ENCODE measurements at places on chromosomes 4 and X.

DNA sequence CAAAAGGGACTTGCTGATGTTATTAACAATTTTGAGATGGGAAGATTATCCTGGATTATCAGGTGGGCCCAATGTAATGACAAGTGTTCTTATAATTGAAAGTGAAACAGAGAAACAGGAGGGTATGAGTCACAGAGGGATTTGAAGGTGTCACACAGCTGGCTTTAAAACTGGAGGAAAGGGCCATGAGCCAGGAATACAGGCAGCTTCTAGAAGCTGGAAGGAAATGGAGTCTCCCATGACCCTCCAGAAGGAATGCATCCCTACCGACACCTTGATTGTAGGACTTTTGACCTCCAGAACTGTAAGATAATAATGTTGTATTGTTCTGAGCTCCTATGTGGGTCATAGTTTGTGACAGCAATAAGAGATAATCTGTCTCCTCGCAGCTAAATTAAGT is 98.0 kb upstream of the STIM2 start:
- no peak for DNase-seq

DNA sequence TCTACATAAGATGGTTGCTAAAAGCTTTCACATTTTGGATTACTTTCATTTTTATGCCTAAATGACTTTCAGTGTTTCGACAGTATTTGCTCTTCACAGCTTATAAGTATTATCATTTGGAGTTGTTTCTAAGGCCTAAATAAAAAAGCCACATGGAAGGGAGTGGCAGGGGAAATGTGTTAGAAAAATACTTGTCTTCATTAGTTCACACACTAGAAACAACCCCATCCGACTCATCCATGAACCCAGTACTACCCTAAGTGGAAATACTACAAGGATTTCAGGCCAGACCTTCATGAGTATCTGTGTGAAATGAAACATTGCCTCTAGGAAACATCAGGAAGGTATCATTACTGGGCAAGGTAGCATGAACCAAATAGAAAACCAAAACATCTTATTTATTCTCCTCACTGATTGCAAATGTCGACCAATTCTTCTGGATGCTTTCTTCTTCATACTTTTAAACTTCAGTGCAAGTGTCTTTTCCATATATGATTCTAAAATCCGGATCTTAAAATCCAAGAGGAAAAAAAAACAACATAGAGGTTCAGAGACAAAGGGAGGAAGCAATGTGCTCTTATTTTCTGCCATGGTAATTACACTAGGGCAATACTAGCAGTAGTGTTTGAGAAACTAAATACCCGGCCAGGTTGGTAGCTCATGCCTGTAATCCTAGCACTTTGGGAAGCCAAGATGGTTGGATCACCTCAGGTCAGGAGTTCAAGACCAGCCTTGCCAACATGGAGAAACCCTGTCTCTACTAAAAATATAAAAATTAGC is 349.4 kb downstream of the ARHGAP24 start:
- DNase-seq: no peak

- DNase-seq: no peak
Observed at GRCh38 chrX:143081231-143081630, 55.5 kb downstream of the SPANXN4 start.

DNA sequence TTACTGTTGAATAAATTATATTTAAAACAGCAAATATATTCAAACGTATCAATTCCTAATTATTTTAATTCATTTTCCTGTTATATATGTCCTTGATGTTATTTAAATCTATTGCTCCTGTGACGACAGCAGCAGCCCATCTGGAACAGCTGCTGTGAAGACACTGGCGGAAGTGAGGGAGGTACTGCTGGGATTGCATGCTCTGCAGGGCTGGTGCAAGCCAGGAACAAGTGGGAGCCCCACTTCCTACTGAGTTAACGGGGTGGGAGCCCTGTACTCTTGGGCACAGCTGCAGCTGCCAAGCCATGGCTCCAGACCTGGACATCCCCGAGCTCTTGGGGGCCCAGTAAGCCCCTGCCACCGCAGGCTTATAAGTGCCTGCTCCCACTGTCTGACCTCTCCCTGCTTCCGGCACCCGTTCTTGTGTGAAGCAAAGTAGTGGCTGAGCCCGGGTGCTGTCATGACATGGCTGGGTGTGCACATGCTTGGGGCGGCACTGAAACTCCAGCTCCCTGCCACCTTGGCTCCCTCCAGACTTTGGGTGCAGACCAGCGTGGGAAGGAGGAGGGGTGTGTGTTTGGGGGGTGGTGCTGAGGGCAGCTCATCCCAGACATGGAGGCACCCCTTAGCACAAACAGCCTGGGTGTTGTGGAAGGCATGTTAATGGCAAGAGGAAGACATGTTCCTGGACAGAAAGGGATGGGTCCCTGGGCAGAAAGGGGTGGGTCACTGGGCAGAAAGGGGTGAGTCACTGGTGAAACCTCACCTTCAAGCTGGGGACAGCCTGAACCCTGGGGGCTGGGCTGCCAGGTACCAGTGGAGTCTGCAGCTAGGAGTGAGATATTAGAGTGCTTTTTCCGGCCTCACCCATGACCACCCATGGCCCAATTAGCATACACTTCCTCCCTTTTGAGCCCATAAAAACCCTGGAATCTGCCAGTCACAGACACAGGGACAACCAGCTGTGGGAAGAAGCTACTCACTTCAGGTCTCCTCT is 1981.3 kb upstream of the IGFBP7 start:
- peak; percentile 19 for DNase-seq

GRCh38 chr4:155570661-155571060 is 96.0 kb upstream of the GUCY1A1 start:
- no peak for DNase-seq

DNA sequence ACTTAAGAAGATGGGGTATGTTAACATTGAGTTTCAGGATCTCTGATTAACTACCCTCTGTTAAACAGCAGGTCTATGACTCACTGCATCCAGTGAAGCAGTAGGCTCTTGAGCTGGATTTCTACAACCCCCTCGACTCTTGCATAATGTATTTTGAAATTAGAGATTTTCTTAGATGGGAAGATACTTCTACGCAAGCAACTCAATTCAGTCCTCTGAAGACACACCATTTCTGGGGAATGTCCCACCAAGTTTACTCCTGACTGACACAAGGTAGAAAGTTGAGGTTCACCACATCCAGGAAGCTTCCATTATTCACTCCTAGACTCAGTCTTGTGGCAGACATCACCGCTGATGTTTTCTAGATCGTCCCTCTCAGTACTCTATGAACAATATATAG is 12.9 kb downstream of the PALLD start:
- DNase-seq: no peak

Data from RWPE2 (cell line).